ENCODE measurements at places on chromosomes 3 and 15.

DNA sequence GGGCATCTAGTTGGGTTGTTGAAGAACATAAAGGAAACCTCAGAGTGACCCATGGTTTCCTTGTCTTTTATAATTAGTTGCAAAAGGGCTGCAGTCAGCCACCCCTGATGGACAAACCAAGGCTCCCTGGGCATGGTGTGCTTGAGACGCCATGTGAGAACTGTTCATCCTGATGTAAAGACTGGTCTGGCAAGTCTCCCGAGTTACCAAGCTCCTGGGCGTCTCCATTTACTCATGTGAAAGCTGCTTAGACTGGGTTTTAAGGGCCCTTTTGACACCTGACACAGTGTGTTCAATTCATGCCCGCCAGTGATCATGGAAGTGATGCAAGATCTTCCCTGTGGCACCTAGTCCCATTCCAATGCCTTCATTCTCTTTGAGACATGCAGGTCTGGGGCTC, 49.4 kb downstream of the GRK7 start:
- DNase-seq = no peak

DNA sequence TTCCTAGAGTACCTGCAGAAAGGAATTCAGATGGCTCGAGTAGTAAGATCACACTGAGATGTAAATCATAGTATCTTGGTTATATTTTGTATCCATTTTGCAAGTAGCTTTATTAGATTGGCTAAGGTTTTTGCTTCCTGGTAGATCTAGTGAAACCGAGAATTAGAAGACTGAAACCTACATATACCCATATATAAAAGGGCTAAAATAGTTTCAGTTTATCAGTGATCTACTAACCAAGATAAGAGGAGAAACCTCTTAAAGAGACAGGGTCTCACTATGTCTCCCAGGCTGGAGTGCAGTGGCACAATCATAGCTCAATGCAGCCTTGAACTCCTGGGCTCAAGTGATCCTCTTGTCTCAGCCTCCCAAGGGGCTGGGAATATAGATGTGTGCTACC, 135.3 kb downstream of the PCCB start:
- no peak for DNase-seq

DNA sequence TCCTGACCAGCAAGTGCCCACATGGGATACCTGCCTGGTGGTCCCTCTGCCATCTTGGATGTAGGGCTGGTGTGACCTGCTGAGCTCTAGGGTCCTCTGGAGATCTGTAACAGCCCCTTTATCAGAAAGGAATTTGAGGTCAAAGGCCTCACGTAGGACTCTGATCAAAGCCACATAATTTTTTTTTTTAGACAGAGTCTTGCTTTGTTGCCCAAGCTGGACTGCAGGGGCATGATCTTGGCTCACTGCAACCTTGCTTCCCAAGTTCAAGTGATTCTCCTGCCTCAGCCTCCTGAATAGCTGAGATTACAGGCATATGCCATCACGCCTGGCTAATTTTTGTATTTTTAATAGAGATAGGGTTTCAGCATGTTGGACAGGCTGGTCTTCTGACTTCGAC, 9.5 kb downstream of the ITGB5 start:
- no peak for DNase-seq

DNA sequence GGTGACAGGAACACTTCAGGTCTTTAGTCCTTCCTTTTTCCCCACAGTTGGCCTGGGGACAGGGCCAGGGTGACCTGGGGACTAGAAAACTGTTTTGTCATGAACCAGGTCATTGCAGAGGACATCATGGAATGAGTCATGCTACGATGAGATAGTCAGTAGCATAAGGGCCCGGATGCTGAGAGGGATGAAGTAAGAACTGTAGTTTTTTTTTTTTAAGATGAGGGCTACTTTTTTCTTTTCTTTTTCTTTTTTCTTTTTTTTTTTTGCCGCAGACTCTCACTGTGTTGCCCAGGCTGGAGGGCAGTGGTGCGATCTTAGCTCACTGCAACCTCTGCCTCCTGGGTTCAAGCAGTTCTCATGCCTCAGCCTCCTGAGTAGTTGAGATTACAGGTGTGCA, 8.0 kb downstream of the MAP2K5 start:
- DNase-seq = no peak

- no peak for DNase-seq
Measured at GRCh38 chr3:104796556-104796955, 570.2 kb upstream of the ALCAM start.

GRCh38 chr3:167184511-167184910, 195.6 kb downstream of the ZBBX start:
- no peak for DNase-seq

GRCh38 chr3:125192190-125193035, 20.1 kb downstream of the SLC12A8 start:
- DNase-seq = no peak

DNA sequence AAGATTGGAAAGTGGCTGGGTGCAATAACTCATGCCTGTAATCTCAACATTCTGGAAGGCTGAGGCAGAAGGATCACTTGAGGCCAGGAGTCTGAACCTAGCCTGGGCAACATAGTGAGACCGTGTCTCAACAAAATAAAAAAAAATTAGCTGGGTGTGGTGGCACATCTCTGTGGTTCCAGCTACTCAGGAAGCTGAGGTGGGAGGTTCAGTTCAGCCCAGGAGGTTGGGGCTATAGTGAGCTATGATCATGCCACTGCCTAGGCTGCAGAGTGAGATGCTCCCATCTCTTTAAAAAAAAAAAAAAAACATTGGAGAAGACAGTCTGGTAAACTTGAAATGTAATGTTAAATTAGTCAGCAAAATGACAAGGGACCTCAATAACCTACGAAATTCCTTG, 57.9 kb downstream of the STAG1 start:
- no peak for DNase-seq
